CD4-positive, alpha-beta memory T cell (primary cell): ENCODE measurements at places on chromosomes 5 and 9. TPM values are rescaled to one million over a fixed set of nuclear protein-coding genes. Genes with fewer than 3 reads are reported as not detected.

DNA sequence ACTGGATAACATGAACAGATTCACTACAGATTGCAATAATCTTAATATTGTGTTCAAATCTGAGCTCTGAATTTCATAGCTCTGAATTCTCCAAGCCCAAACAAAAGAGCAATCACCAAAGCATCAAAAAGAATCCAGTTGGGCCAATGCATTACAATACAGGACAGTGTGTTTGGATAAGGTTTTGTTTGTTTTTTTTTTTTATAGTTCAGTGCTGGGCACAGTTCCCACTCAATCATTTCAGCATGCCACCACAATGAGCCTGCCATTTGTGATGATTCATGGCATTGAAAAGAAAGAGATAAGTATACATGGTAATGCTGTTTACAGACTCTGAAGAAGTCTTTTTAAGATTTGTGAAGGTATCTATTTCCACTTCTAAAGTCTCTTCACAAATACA lies 1.7 kb upstream of the HTR1A start:
- no peaks in the 10 kb centered on the region for H3K36me3 ChIP-seq
- no peak overlapping the region for H3K4me3 ChIP-seq
- no peak for DNase-seq
- no peaks in the 10 kb centered on the region for H3K27me3 ChIP-seq

- no peak for DNase-seq
- no peak overlapping the region for H3K27ac ChIP-seq
- H3K27me3 ChIP-seq: no peaks in the 10 kb centered on the region
- H3K4me3 ChIP-seq: no peak overlapping the region
- H3K4me1 ChIP-seq: no peaks in the 10 kb centered on the region
- H3K36me3 ChIP-seq: no peaks in the 10 kb centered on the region
These were observed 33.0 kb downstream of the CCDC125 start for GRCh38 chr5:69299625-69300024.

DNA sequence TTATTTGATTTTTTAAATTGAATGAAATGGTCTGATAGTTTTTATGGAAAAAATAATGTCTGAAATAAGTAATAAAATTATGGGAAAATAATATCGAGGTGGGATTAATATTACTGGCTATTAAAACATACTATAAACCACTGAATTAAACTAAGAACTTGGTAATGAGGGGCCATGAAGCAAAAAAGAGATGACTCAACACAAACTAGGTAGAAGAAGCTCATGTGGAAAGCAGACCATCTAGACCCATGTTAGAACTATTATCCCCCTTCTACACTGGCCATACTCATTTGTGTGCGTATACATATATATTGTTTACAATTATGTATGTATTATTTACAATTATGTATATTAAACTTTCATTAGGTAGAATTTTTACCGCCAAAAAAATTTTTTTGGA lies 8.5 kb upstream of the GPR150 start:
- peaks cover 6% of the 10 kb centered on the region for H3K4me1 ChIP-seq
- H3K4me3 ChIP-seq: no peak overlapping the region
- no peak for DNase-seq
- no peaks in the 10 kb centered on the region for H3K27me3 ChIP-seq

FAM114A2 gene
- total RNA-seq: 39.0 TPM

- H3K4me3 ChIP-seq: no peak overlapping the region
- H3K36me3 ChIP-seq: no peaks in the 10 kb centered on the region
These were observed 125.6 kb upstream of the TARS1 start for GRCh38 chr5:33315189-33315588.

DNA sequence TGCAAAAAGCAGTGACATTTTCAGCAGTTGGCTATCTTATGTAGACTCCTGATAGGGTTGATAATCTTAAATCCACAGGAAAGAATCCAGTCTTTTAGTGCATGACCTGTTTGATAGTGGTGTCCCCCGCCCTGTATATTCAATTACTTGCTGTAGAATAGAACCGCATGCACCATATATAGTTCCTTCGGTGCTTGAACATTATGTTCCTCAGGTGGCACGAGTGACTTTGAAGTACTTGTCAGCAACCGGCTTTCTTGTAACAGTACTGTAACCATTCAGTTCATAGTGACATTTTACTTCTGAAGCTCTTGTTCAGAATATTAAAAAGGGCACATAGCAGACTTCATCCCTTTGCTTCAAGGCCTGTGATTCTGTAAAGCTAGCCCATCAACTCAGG lies 163.2 kb upstream of the KLF9 start:
- H3K27me3 ChIP-seq: no peaks in the 10 kb centered on the region
- no peak overlapping the region for H3K4me3 ChIP-seq
- H3K27ac ChIP-seq: no peak overlapping the region

PCAT7 gene
- not detected for total RNA-seq

DNA sequence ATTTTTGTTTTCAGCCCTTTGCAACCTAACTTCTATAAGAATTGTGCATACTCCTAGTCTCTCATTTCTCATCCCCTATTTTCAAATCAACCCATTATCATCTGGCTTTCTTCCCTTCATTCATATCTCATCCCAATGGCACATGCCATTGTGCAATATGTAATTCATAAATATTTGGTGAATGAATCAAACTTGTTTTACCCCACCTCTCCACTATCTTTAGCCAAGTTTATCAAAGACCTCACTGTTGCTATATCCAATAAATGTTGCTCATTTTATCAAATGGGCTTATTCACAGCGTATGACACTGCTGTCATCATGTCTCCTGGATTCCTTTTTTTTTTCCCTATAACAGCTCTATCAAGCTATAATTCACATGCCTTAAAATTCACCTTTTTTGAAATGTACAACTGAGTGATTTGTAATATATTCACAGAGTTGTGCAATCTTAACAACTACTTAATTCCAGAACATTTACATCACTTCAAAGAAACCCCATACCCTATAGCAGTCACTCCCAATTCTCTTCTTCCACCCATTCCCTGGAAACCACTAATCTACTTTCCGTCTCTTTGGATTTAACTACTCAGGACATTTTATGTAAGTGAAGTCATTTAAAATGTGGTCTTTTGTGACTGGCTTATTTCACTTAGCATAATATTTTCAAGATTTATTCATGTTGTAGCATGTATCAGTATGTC lies 214.4 kb upstream of the PAPPA start:
- no peaks in the 10 kb centered on the region for H3K27me3 ChIP-seq
- no peaks in the 10 kb centered on the region for H3K36me3 ChIP-seq
- no peak overlapping the region for H3K4me3 ChIP-seq
- no peaks in the 10 kb centered on the region for H3K4me1 ChIP-seq
- no peak for DNase-seq

DNA sequence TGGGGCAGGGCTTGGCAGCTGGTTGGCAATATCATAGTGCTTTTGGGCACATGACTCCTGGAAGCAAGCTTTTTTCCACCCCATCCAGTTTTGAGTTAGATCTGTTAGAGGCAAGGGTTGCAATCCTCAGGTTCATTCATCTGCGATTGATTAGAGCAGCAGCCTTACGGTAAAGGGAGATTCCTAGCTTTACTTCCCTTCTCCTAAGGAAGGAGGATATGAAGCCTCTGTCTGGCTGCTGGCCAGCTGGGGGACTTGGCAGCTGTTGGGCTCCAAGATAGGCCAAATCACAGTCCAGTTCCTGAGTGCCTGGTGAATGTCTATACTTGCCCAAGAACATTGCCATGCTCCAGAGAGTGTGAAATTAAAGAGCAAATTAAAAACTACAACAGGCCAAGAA lies 113.4 kb upstream of the CCNH start:
- H3K4me3 ChIP-seq: no peak overlapping the region
- DNase-seq: no peak
- no peak overlapping the region for H3K27ac ChIP-seq
- no peaks in the 10 kb centered on the region for H3K4me1 ChIP-seq

DNA sequence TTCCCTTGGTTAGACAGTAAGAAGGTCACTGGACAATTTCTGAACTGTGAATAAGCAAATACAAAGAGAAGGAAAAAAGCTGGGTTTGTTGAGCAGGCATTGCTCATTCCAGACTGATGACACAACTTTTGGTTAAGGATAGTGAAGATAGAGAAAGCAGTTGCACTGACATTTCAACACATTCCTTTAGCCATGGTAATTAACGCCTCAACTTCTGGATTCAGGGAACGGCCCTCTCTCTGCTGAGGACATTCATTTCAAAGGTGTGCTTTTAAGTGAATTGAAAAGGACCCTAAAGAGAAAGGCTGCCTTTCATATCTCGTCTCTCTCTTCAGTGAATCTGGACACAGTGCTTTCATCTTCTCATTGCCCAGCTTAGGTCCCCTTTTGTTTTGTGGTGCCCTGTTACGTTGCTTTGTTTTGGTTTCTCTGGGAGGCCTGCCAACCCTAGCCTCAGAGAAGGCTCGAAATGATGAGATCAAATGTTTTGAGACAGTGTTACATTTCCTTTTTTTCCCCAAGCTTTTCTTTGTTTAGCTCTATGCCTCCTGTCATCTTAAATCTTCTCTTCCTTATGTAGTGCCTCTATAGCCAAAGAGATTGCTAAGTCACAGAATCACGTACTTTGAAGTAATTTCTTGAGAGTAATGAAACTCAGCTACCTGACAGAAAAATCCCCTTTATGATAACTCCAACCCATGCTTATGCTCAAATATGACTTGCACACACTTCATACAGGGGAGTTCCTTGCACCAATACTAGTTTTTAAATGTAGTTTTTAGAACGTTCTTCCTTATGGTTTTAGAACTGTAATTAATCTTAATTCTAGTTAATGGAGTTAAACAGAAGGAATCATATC lies 94.4 kb upstream of the IFNE start:
- H3K36me3 ChIP-seq: no peaks in the 10 kb centered on the region
- H3K27me3 ChIP-seq: no peaks in the 10 kb centered on the region
- H3K27ac ChIP-seq: no peak overlapping the region

GRCh38 chr5:119366540-119366881 lies 10.7 kb downstream of the TNFAIP8 start:
- H3K27me3 ChIP-seq: no peaks in the 10 kb centered on the region
- peaks cover 98% of the 10 kb centered on the region for H3K4me1 ChIP-seq
- H3K27ac ChIP-seq: peak overlapping the region; percentile 62
- H3K4me3 ChIP-seq: peak overlapping the region; percentile 1
- no peak for DNase-seq

GRCh38 chr5:5154733-5155132 lies 14.6 kb downstream of the ADAMTS16 start:
- no peaks in the 10 kb centered on the region for H3K27me3 ChIP-seq
- H3K36me3 ChIP-seq: no peaks in the 10 kb centered on the region
- H3K4me3 ChIP-seq: no peak overlapping the region
- no peaks in the 10 kb centered on the region for H3K4me1 ChIP-seq
- H3K27ac ChIP-seq: no peak overlapping the region

GRCh38 chr5:140223567-140223966 lies 48.6 kb downstream of the CYSTM1 start:
- no peak for DNase-seq
- no peak overlapping the region for H3K27ac ChIP-seq
- no peak overlapping the region for H3K4me3 ChIP-seq

- peaks cover 4% of the 10 kb centered on the region for H3K36me3 ChIP-seq
- DNase-seq: no peak
- H3K27ac ChIP-seq: no peak overlapping the region
- H3K4me1 ChIP-seq: peaks cover 16% of the 10 kb centered on the region
- no peaks in the 10 kb centered on the region for H3K27me3 ChIP-seq
These were observed 27.9 kb downstream of the FBXW11 start for GRCh38 chr5:171978519-171978918.

DNA sequence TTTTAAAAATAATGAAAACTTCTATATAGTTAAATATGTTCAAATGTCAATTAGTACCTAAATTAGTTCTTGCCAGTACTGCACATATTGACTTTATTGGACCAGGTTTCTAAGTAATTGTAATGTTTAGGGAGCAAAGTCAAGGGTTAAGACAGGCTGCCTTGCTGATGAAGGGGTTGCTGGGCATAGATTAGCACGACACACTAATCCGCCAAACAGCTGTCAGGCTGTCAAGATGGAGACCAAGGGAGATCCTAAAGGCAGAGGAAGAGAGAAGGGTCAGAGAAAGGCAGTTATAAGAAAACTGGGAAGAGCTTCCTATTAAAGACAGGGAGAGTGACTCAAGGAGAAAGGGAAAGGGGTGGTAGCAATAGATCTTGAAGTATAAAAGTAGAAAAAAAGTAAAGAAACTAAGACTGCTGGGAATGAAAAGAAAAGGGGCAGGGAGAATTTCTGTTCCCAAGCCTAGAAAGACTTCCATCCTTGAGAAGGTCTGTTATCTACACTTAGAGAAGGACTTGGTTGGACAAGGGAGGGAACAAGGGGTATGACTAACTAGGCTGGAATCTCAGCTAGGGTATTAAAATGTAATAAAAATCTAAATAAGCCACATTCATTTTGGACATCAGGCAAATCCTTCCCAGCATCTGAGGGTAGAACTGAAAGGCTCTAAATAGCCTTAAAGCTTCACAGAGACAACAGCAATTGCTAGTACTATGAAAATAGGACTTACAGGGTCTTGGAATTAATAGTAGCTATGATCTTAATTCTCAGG lies 188.7 kb downstream of the FBXL17 start:
- no peak for DNase-seq
- H3K4me1 ChIP-seq: no peaks in the 10 kb centered on the region
- H3K4me3 ChIP-seq: no peak overlapping the region
- no peaks in the 10 kb centered on the region for H3K27me3 ChIP-seq

NEUROG1 gene
- not detected for total RNA-seq

GRCh38 chr5:94791829-94792228 lies 173.4 kb downstream of the SLF1 start:
- DNase-seq: no peak
- no peaks in the 10 kb centered on the region for H3K36me3 ChIP-seq
- no peaks in the 10 kb centered on the region for H3K27me3 ChIP-seq

DNA sequence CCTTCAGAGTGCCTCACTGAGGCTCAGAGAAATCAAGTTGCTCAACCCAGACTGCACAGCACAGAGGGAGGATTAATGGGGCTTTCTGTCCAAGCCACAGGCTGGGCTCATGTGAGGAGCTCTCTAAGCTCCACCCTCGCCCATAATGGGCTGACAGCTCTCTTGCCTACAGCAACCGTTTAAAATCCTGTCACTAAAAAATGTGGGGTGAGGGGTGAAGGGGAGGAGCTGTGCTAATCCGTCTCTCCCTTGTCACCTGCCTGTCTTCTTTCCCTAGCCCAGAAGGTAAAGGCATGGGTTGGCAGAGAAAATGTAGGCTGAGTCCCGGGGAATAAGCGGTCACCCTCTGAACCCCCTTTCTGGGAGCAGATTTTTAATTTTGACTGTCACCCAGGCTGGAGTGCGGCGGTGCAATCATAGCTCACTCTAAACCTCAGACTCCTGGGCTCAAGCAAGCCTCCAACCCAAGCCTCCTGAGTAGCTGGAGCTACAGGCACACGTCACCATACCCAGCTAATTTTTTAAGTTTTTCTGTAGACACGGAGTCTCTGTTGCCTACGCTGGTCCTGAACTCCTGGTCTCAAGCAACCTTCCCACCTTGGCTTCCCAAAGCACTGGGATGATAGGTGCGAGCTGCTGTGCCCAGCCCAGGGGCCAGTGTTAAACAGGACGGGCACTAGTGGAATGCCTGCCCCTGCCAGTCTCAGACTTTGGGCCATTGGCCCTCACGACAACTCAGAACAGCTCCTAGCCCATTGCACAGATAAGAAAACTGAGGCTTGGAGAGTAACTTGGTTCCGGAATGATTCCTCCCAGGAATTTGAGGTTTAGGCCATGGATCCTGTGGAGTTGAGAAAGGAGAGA lies 89.5 kb downstream of the LMX1B start:
- peaks cover 10% of the 10 kb centered on the region for H3K27me3 ChIP-seq
- H3K36me3 ChIP-seq: no peaks in the 10 kb centered on the region
- H3K27ac ChIP-seq: no peak overlapping the region
- peaks cover 17% of the 10 kb centered on the region for H3K4me1 ChIP-seq

PTGES gene
- total RNA-seq: not detected

SH3TC2 gene
- not detected for total RNA-seq

CCL28 gene
- total RNA-seq: 18.2 TPM
